ENCODE measurements at places on chromosomes 4 and X. TPM values are rescaled to one million over a fixed set of nuclear protein-coding genes. Genes with fewer than 3 reads are reported as not detected.

GRCh38 chrX:31279359-31279758, 207.5 kb upstream of the FTHL17 start:
- peak; percentile 33 for DNase-seq

DNA sequence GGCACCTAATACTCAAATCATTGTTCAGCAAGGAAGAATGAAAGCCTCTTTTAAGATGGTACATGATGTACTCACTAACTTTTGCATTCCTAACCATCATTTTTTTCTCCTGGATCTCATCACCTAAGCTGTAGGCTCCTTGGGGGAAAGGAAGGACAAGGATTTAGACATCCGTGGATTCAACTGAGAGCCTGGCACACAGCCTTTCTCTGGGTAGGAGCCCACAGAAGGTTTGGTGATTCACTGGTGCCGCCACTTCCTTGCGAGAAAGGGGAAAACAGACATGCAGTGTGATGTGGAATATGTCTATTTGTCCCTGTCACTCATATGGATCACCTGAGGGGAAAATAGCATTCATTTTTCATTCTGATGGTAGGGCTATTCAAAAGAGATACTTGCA, 147.3 kb downstream of the PCDH7 start:
- DNase-seq = peak; percentile 8

DNA sequence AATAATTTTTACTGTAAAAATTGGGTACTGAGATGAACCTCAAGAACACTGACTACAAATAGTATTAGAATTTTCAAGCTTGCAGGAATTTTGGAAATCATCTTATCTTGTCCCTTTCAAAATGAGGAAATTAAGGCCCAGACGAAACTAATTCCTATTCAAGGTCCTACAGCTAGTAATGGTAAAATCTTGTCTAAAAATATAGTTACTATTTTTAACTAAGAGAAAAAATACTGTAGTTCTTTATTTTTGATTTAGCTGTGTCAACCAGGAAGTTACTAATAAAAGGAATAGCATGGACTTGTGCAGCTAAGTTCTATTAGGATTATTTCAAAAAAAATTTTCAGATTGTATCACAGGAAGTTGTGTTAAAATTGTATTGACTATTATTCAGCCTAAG, 12.7 kb downstream of the PRIMPOL start:
- no peak for DNase-seq

GRCh38 chr4:101348367-101348827, 1.1 kb upstream of the PPP3CA start:
- DNase-seq = peak; percentile 21

- DNase-seq = no peak
Observed at GRCh38 chr4:962231-963208, 10.8 kb downstream of the DGKQ start.

GRCh38 chrX:67953658-67954057, 409.8 kb downstream of the AR start:
- DNase-seq = no peak

DNA sequence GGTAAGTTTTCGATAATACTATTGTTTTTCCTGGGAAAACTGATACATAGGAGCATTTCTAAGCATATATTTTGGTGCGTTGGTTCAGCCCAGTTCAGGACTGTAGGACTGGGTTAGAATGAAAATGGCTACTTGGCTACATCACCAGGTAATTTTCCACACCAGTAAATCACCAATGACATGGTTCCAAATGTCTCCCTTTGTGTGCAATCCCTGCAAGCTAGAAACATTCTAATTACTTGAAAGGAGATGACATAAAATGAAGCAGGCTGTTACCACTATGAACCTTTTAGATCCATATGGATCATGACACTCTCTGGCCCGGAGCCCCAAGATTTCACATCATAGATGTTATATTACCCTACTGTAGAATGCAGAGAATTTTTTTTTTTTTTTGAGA, 577.4 kb upstream of the FTHL17 start:
- no peak for DNase-seq

- no peak for DNase-seq
Observed at GRCh38 chrX:13102636-13103035, 58.2 kb upstream of the FAM9C start.

- DNase-seq = no peak
Observed at GRCh38 chr4:6008092-6008551, 10.1 kb downstream of the C4orf50 start.

GRCh38 chr4:163353054-163353453, 9.4 kb downstream of the NPY5R start:
- DNase-seq = no peak

- no peak for DNase-seq
Observed at GRCh38 chr4:4271912-4272311, 18.0 kb downstream of the LYAR start.

DNA sequence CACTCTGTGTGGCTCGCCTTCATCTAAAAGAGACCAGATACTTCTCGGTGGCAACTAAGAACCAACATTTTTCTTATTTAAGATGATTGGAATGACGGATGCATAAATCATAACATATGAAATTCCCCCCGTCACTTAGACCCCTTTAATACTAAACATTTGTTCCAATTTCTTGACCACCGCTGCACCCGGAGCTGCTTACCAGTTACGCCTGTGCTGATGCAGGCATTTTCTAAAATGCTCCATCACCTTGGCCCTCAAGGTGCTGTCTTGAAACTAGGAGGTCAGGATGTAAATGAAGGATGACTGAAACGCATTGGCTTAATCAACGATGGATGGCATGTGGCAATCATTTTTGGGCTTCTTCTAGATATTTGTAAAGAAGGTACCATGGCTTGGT, 130.0 kb downstream of the CPZ start:
- no peak for DNase-seq

- no peak for DNase-seq
Observed at GRCh38 chr4:56220261-56220660, 167.0 kb downstream of the AASDH start.

- DNase-seq = peak; percentile 68
Observed at GRCh38 chrX:26295425-26295824, 79.5 kb downstream of the MAGEB5 start.

DNA sequence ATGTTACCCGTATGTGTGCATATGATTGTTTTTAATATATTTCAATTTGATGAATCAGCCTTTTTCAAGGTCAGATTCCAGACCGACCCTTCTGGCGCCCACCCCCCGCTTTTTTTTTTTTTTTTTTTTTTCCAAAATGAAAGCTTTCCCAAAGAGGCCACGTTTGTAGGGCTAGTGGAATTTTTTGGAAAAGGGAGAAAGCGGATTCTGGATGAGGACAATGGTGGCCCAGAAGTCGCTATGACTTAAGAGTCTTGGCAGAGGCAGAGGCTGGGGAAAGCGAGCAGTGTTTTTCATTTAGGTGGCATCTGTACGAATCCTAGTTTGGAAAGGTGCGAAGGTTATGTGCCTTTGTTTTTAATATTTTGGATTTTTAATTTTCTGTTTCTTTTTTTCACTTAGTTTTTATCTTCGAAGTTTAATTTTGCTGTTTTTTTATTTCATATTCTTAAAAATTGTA, 14.6 kb downstream of the NDUFB11 start:
- no peak for DNase-seq

DNA sequence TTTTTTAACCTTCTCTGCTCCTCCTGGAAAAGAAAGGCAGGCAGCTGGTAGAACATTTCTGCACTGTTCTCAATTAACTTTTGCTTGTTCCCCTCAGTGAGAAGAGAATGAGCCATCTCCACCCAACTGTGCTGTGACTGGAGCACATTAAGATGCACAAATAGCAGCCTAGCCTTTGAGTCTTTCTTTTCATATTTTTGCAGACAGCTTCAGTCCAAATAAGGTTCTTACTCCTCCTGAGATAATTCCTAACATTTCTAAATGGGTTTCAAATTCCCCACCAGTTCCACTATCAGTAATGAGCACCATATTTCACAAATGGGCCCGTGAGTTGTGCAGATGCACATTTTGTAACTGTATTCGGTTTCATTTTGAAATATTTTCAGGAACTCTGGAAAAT, 118.6 kb downstream of the SPCS3 start:
- no peak for DNase-seq

DNA sequence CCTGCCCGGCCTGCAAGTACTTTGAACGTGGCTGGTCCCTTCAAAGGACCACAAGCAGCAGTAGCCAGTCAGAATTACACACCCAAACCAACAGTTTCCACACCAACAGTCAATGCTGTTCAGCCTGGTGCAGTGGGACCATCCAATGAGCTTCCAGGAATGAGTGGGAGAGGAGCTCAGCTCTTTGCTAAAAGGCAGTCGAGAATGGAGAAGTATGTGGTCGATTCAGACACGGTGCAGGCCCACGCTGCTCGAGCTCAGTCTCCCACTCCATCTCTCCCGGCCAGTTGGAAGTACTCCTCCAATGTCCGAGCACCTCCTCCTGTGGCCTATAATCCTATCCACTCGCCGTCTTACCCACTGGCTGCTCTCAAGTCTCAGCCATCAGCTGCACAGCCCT, 104.4 kb upstream of the MYOZ2 start:
- no peak for DNase-seq

DNA sequence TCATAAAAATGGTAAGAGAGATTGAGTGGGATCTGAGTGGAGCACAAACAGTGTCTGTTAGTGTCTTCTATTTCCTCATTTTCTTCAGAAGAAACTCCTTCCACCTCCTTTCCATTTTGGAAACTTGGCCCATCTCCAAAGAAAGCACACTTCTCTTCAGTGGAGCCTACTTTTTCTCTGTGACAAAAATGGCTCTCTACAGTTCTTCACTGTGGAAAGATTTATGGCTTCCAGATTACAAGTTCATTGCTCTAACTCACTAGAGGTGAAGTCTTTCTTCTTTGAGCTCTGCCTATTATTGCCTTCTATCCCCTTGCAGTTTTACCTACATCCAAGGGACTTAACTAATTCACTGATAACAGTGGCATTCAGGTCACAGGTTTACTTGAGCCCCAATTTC, 325.8 kb downstream of the ANTXR2 start:
- no peak for DNase-seq

GRCh38 chr4:84050015-84050414, 449.1 kb downstream of the NKX6-1 start:
- peak; percentile 18 for DNase-seq

DNA sequence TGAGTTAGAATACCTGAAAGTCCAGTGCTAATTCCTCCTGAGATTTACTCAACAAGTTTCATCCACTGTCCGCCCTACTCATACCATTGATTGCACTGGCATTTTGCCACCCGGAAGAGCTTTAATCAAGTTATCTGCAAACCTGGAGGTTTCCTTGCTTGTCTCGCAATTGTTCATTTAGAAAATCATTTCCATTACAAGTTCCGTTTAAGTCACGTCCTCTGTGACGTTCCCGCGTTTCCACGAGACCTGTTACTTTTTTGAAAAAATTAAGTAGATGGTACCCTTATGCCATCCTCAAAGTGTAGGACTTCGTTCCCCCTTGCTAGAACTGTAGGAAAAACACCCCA, 761 bp upstream of the FRYL start:
- DNase-seq = no peak

DNA sequence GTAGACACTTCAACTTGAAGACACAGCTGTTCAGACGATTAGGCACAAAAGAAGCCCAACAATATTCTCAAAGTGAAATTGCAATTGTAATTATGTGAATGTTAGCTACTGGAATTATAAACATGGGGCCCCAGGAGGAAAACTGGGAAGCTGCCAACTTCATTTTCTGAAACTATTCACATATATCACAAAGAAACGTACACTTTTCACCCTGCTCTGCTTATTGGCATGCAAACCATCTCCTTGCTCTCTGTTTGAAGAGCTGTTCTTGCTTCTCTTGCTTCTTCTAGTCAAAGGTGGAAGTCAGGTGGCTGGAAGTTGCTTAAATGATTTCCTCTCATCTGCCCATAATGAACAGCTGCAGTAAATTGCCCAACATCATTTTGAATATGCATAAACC, 320.1 kb downstream of the CFAP299 start:
- no peak for DNase-seq

DNA sequence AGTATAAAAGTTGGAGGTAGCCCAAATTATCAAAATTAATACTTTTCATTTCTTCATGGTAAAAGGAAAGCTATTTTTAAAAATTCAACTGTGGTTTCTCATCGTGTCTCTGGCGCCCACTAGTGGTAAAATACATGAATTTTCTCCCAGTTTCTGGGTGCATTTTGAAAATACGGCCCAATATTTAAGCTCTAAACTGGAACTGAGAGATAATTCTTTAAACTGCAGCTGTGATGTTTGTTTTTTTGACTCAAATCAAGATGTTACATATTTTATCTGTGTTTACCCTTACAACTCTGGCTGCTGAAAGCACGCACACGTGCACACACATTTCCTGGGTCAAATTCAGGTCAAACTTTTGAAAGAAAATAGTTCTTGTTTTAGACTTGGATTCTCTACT, 123.9 kb upstream of the ACSL4 start:
- DNase-seq = no peak

GRCh38 chr4:182778222-182778982, 138.8 kb downstream of the DCTD start:
- DNase-seq = no peak

DNA sequence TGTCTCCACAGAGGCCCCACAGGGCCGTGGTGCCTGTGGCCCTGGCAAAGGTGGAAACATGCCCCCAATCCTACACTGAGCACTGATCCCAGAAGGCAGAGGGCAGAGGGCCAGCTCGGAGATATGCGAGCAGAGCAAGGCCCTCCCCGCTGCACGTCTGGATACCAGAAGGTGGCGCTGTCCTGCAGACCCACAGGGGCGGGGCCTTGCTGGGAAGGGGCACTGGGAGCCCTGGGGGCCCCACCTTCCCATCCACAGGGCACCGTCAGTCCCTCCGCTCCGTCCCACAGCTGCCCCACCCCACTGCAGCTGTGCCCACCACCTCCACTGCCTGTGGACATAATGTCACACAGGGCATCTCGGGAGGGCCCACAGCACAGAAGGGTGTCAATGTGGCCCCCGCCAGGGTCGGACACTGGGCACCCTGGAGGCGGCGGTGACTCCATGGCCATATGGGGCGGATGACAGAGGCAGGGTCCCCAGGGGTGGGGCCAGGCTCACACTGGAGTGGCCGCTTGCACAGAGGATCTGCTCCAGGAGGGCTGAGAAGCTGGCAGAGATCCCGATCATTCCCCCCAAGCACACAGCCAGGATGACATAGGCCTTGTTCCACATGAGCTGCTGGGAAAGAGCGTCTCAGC, 4.8 kb downstream of the SLC49A3 start:
- DNase-seq = peak; percentile 19

DNA sequence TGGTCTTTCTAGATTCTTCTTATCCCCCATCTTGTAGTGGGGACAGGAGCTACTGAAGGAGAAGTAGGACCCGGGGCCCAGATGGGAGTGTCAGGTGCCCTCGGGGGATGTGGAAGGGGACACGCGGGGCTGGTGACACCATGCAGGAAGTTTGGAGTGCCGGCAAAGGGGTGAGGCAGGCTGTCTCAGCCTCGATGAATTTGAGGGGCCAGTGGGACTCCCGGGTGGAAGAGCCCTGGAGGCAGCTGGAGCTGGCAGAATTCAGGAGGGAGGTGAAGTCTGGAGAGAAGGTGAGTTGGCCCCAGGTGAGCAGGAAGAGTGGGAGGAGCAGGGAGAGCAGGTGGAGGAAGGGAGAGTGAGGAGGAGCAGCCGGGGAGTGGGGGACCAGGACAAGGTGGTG, 101.7 kb downstream of the CPZ start:
- DNase-seq = no peak

The SPACA5B gene
- not detected for total RNA-seq

The PABPC1L2A gene
- total RNA-seq = not detected

The GK2 gene
- total RNA-seq = not detected

The GJB1 gene
- total RNA-seq = not detected

The GRXCR1 gene
- total RNA-seq = not detected

The SLC25A5 gene
- 176 TPM for total RNA-seq

The STBD1 gene
- 2.8 TPM for total RNA-seq

The GUCY1B1 gene
- total RNA-seq = 6.1 TPM

The MID1IP1 gene
- 9.5 TPM for total RNA-seq
